ENCODE measurements at places on chromosomes 5 and 9.

GRCh38 chr5:15728811-15729210, 228.8 kb downstream of the FBXL7 start:
- DNase-seq = no peak

- peak; percentile 52 for DNase-seq
These were observed 302.5 kb downstream of the TENT4A start for GRCh38 chr5:7015586-7016256.

GRCh38 chr5:95102687-95103086, 182.2 kb downstream of the MCTP1 start:
- no peak for DNase-seq

- no peak for DNase-seq
These were observed 46.2 kb downstream of the RECK start for GRCh38 chr9:36082931-36083330.

DNA sequence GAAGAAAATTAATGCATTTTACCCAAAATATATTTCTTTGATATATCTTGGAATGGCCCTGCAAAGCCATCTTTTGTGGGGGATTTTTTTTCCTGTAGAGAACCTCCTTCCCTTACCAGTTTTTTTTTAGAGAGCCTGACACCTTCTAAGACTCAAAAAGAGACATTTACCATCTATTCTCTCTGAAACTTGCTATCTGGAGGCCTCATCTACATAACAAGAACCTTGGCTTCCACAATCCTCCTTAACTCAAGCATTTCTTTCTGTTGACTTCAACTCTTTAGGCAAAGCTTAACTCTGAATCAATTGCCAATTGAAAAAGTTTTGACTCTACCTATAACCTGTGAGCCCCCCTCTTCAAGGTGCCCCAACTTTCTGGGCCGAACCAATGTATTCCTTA, 6.2 kb downstream of the SLC45A2 start:
- DNase-seq = no peak

DNA sequence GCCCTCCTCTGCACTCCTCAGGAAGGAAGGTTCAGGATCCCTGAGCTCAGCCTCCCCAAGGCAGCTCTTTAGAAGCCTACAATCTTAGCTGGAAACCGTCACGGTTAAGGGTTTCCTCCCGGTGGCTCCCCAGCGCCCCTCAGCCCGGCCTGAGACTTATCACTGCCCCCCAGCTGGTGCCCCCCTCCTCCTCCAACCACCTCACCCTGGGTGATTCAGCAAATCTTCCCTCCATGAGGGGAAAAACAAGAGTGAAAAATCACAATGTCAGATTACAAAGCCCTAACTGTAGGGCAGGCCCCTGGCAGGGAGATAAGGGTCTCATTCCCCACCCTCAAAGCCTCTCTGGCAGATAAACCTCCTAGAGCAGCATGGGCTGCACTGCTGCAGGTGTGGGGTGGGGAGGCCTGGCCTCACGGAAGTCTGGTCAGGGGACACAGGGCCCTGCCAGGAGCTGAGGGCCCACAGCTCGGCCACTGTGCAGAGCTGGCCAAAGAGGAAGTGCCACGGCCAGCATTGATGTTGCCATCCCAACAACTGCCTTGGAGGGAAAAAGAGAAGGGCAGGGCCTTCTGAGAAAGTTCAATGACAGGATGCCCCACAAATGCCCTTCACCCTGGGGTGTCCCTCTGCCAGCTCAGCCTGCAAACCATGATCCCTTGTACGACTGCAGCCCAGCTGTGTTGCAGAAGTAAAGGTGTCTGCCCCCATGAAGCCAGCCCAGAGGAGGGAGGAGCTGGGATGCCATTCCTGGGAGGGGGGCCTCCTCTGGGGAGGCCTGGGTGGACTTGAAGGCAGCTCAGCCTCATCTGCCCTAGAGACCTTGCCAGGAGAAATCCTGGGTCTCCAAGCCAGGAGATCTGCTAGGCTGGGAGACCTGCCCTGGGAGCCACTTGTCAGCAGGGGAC, 25.9 kb downstream of the GFI1B start:
- no peak for DNase-seq

DNA sequence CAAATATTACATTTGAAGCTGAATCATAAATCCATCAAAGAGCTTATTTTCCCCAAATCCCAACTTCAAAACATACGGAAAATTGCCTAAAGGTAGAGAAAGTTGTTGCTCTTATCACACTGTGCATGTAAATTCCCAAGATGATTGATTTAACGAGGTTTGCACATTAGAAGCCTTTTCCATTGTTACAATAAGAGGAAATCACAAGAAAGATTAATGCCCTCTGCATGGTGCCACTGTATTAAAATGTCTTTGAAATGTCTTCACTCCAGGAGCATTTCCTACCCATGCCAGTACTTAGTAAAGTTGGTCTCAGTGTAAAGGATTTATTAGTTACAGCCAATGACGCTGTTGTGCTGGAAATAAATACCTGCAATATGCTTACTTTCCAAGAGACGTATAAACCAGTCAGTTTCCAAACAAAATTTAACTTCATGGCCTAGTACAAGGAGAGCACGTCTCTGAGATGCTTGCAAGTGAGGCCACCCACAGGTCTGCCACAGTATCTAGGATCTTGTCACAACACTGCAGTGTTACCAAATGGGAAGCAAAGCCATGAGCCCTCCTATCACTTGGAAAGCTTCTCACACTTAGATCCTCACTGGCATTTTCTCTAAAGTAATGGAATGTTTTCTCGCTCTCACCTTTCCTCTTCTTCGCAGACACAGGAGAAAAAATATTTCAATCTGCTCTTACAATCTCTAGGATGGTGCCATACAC, 112.4 kb downstream of the CETN3 start:
- no peak for DNase-seq

DNA sequence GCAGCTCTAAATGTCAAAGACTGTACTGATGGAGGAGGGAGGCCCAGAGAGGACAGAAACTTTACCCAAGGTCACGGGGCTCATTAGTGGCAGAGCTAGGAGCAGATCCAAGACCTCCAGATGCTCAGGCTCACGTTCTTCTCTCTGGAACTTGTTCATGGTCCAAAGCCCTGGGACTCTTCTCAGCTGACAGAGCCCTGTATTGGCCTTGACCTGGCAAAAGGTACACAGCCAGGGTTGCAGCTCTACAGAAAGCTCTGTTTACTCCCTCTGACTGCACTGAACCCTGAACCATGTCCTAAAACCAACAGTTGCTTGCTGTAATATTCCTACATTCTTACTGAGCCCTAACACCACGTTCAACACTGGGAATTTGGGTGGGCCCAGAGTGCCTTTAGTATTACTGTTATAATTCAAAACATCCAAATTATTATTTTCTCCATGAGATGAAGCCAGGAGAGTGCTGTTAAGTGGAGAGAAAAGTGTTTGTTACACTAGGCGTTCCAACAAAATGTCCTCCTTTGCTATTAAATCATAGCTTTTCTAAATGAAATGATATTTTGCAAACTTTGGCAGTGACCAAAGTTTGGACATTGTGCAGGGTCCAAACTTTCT, 602.4 kb upstream of the CLINT1 start:
- DNase-seq = no peak

DNA sequence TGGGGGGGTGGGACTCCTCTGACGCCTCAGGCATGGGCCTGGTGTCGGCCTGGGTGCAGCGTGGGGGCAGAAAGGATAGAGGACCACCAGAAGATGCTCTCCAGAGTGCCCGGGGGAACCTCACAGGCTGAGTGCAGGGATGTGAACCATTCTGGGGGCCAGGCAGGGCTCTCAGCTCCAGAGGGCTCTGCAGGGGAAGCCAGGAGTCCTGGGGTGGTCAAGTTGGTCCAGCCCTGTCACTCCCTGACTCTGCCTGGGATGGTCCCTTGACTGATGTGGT, 6.5 kb downstream of the GFI1B start:
- DNase-seq = no peak

GRCh38 chr9:92642041-92642451, 27.9 kb downstream of the IPPK start:
- no peak for DNase-seq

DNA sequence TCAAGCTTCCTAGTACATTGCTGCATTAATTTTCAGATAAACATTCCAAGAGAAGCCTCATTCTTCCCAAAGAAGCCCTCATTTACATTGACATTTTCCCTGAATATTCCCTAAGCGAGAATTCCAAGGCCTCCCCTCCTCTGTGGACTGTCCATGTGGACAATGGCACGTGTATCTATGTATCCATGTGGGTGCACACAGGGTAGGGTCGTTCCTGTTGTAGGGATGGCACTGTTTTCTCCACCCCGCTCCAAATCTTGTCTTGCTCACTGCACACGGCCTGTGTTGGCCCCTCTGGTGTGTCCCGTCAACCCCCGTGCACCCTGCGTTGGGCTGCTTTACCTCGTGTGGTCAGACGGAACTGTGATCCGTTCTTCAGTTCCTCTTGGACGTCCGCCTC, 104.7 kb upstream of the IRX2 start:
- no peak for DNase-seq

- no peak for DNase-seq
These were observed 24.8 kb upstream of the PDCD1LG2 start for GRCh38 chr9:5485378-5486085.

- DNase-seq = no peak
These were observed 72.5 kb downstream of the ACER2 start for GRCh38 chr9:19481121-19481870.

GRCh38 chr9:133359399-133360175, 3.2 kb downstream of the SURF2 start:
- peak; percentile 37 for DNase-seq

DNA sequence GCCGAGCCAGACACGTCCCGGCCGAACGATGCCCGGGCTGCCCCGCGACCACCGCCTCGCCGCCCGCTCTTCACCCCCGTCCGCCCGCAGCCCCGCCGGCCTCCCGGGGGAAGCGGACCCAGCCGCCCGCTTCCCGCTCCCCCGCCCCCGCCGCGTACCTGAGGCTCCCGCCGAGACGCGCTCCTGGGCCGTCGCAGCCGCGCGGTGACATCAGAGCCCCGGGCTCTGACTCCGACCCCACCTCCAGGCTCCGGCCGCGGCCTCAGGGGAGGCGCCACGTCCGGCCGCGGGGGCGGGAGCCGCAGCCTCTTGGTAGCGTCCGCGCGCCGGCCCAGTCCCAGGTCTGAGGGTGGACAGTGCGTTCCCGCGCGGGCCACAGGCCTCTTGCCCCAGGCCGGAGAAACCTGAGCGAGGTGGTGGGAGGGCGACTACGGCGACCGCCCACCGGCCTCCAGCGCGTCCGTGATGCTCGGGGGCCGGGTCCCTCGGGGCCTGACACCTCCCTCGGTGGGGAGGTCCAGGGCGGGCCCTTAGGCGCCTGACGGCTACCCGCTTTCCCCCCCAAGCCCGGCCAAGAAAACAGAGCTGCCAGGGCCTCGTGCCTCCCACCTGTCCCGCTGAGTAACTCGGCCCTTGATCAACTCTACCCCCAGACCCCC, at the start of gene SHROOM1:
Gene SHROOM1, minus strand, starts transcription at position 212 of the 659 bp plus-strand sequence. CDS start 4,507 bp downstream, outside the sequence.
- peak; percentile 11 for DNase-seq

GRCh38 chr5:150809363-150809762, 30.8 kb downstream of the SMIM3 start:
- DNase-seq = no peak

GRCh38 chr5:134073404-134073803, 41.1 kb upstream of the TCF7 start:
- DNase-seq = no peak

DNA sequence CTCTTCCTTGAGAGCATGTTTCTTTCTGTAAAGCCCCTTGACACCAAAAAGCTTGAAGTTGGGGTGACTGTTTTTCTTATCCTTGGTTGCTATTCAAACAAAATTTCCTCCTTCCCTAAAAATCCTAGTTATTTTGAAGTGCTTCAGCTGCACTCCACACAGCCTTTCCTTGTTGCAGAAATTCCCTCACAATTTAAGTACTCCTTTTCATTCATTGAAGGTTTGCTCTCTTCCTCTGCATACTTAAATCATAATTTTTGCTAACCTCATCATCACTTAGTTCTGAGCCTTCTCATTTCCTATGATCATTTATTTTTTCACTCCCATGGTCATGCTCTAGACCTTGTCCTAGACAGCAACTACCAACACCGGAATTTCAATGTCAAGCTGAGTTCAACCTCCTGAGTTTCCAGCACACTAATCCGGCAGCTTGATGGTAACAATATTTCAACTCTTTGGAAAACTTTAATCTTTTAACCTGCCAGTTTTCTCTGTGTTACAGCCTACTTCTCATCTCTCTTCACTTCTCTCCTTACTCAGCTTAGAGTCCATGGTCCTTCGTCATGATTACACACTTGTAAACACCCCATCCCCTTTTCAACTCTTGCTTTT, 78.7 kb upstream of the ACTBL2 start:
- no peak for DNase-seq

GRCh38 chr5:4627929-4628328, 512.2 kb upstream of the ADAMTS16 start:
- no peak for DNase-seq

DNA sequence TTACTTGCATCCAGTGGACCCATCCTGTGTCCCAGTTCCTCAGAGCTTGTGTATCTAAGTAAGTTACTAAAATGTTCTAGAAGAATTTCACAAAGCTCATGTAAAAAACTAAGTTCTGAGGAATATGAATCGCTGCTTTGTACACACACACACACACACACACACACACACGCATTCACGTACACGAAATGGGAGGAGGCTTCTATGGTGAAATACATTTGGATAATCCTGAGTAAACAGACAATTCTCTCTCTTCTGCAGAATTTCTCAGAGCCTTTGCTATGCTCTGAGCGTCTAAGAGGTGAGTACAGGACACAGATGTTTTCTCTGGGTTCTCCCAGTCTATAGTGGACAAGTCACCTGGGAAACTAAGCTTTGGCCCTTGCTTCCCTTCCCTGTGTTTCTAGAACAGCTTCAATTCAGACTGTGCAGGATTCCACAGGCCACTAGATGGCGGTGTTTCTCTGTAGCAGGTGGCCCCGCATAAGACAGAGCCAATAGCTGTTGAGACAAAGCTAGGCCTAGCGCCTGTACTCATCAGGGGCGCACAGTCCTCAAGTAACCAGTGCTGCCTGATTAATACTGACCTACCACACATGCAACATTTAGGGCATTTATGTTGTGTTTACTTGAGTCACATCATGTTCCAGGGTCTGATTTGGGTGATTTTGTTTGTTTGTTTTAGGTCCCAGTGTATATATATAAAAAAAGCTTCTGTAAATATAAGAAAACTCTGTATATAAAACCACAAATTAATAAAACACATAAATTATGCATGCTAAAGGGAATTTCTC, 114.8 kb downstream of the LIFR start:
- DNase-seq = peak; percentile 96

GRCh38 chr5:155733935-155734334, 593.0 kb upstream of the SGCD start:
- no peak for DNase-seq

- DNase-seq = peak; percentile 28
These were observed 10.5 kb upstream of the TRIM36 start for GRCh38 chr5:115180165-115180709.

Measured in NCI-H1930 (cell line).